ENCODE measurements at places on chromosomes 7 and 10.

GRCh38 chr10:132992433-132993215, 50.3 kb upstream of the CFAP46 start:
- DNase-seq = no peak

DNA sequence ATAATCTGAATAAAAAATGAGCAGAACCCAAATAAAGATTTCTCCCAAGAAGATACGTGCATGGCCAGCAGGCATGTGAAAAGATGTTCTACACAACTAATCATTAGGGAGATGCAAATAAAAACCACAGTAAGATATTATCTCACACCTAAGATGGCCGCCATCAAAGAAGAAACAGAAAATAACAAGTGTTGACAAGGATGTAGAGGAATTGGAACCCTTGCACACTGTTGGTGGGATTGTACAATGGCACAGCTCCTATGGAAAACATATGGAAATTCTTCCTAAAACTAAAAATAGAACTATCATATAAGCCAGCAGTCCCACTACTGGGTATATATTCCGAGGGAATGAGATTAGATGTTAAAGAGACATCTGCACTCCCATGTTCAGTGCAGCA, 60.2 kb downstream of the R3HCC1L start:
- no peak for DNase-seq

DNA sequence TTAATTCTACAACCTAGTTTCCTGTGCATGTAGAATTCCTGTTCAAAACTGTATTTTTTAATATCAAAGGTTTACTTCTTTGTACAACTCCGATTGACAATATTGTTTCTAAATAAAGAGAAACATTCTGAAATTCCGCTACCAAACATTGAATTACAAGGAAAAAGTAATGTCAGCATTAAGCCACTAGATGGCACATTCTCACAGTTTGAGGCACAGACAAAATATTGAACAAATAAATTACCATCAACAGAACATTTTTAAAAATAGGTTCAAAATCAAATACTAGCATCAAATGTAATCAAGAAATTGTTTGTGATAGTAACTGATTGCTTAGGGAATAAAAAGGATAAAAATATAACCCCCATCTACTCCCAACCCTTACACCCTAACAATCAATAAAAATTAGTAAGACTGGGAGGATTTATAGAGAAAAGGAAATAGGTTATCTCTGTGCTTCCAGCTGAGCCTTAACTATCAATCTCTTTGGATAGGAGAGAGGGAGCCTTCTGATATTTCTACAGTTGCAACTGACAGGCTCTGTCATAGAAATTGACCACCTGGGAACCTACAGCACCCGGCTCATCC, 86.6 kb upstream of the C7orf33 start:
- DNase-seq = peak; percentile 20

- DNase-seq = no peak
Observed at GRCh38 chr7:128836729-128837348, 6.6 kb downstream of the FLNC start.

- no peak for DNase-seq
Observed at GRCh38 chr7:148625342-148625741, 34.8 kb downstream of the C7orf33 start.

Measured in NCI-H774 (cell line).